Prostate gland (tissue), 2 donors: ENCODE measurements at places on chromosomes 6 and 20.

- no peak for DNase-seq
Measured at GRCh38 chr20:46351357-46352058, 43.2 kb upstream of the CDH22 start.

- DNase-seq = no peak
Measured at GRCh38 chr20:53878262-53879047, 191.9 kb downstream of the BCAS1 start.

DNA sequence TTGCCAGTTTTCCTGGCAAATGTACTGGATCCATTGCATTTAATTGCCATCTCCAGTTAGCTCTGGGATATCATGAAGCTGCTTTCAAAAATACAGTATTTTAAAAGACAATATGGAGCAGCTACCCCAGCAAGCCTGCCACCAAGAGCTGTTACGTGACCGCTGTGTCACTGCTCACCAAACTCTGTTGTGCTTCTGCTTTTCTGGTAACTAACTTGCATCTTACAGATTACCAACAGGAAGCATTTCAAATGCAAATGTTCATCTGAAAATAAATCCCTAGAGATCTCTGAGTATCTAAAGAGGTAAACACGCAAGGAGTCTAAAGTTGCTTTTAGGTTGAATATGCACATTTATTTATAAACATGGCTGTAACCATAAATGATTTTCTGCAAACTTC, 1008.3 kb downstream of the KIF16B start:
- DNase-seq = no peak

GRCh38 chr6:125077453-125077852, 76.1 kb upstream of the TPD52L1 start:
- DNase-seq = no peak

DNA sequence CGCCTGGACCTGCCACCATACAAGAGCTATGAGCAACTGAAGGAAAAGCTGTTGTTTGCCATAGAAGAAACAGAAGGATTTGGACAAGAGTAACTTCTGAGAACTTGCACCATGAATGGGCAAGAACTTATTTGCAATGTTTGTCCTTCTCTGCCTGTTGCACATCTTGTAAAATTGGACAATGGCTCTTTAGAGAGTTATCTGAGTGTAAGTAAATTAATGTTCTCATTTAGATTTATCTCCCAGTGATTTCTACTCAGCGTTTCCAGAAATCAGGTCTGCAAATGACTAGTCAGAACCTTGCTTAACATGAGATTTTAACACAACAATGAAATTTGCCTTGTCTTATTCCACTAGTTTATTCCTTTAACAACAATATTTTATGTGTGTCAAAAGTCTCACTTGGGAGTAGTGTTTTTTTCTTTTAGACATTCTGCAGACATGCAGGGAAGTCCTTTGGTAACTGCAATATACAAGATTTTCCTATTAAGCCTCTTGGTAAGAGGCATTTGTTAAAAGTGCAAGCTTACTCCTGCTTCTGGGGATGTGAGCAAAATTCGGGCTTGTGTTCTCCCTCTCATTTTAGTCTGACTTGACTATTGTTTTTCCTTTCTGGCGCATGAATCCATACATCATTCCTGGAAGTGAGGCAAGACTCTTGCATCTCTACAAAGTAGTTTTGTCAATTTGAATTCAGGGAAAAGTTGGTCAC, 8.4 kb upstream of the DYNLRB1 start:
- DNase-seq = no peak

- DNase-seq = no peak
Measured at GRCh38 chr6:20109526-20109925, 102.7 kb downstream of the MBOAT1 start.

DNA sequence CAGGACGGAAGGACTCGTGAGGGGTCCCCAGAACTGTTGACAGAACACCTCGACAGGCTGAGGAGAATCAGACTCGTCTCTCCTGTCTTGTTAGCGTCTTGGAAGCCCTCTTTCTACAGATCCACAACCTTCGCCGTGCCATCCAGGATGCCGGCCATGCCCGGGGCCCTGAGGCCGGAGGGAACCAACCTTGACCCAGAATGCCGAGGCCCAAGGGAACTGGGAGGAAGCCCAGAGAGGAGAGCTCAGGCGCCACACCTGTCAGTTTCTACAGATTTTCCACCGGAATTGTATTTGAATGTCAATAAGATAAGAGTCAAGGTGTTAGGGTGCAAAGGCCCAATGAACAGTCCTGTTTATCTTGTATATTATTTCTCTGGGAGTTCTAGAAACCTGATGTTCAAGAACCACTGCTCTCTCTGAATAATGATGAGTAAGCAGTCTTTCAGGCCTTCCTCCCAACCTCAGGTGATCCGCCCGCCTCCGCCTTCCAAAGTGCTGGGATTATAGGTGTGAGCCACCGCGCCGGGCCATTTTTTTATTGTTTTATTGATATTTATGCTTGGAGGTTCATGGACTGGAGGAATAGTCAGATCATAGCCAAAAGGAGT, 799 bp upstream of the ME1 start:
- no peak for DNase-seq

DNA sequence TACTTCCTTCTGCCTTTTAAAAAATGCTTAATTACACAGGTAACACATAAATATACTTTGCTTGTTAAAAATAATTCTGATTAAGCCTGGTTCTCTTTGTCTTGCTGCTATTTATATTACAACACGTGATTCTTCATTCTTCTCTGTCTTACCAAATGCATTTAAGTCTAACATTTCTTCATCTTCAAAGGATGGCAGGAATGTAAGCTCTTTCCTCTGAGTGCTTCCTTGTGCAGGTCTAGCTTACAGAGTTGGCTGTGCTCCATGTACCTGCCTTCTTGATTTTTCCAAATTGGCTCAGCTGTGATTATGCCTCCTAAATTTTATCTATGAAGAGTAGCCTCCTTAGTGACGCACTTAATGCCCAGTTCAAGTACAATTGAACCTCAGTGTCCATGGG, 44.4 kb downstream of the RNF144B start:
- DNase-seq = peak; percentile 29

- no peak for DNase-seq
Measured at GRCh38 chr6:14386668-14387067, 269.1 kb downstream of the CD83 start.

GRCh38 chr6:148952147-148953035, 205.6 kb downstream of the UST start:
- DNase-seq = no peak

DNA sequence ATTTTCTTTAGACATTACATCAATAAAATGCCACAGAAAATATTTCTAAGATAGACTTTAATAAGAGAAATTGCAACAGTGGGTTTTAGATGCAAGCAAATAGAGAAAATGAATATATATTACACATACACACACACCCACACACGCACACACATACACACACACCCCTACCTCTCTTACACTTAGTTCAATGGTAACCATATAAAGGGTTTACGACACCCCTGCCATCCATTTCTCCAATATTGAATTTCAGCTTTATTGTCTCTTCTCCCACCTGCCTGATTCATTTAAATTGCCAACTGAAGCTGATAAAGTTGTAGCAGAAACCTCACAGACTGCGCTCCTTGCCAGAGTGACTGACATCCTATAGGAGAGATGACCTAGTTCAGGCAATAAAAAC, 154.6 kb downstream of the ADAT2 start:
- no peak for DNase-seq

DNA sequence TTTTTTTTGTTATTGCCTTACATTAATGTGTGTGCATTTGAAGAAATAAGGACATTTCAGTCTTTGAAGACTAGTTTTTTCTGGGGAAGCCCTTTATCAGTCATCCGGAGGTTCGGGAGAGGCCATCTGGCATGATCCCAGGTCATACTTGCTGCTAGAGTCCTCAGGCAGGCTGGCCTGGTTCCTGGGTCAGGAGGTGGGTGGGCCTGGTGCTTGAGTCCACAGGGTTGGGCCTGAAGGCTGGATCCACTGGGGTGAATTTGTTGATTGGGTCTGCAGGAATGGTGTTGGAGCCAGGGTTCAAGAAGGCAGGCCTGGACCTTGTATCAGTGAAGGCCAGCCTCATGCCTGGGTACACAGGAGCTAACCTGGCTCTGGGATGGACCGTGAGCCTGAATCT, 15.8 kb upstream of the WFDC9 start:
- DNase-seq = no peak

DNA sequence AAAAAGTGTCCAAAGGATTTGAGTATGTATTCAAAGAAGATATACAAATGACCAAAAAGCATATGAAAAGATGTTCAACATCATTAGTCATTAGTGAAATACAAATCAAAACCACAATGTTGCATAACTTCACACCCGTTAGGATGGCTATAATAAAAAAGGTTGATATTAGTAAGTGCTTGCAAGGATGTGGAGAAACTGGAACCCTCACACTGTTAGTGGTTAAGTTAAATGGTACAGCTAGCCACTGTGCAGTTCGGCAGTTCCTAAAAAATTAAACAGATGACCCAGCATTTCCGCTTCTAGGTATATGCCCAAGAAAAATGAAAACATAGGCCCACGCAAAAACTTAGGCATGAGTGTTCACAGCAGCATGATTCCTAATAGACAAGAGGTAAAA, 38.6 kb downstream of the IBTK start:
- DNase-seq = no peak

DNA sequence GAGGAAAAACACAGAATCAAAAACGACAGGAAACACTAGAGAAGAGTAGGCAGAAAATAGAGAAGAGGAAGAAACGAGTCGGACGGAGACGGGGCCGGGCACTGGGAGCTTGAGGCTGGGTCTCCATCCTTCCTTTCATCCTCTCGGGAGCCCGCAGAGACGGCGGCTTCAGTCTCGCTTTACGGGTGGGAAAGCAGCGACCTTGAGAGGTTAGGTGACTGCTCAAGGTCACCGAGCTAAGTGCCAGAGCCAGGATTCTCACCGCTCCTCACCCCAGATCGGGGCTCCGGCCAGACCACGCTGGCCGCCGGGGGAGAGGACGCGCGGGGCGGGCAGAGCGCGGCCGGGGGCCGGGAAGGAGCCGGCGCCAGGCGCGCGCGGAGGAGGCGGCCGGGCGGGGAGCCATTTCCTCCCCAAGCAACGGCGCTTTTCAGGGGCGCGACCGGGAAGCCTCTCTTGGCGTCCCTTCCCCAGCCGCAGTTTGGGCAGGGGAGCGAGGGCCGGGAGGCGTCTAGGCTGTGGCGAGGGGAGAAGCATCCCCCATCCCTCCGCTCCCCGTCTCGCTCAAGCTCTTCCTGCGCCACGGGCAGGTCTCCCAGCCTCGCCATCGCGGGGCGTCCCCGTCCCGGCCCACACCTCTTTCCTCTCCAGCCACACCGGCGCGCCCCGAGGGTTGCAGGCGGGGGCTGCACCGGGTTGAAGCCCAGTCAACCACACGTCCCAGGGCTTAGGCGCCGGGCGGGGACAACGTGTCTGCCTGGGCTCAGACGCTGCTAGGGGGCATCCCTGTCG, 24.1 kb upstream of the MAP3K7 start:
- peak; percentile 12 for DNase-seq

DNA sequence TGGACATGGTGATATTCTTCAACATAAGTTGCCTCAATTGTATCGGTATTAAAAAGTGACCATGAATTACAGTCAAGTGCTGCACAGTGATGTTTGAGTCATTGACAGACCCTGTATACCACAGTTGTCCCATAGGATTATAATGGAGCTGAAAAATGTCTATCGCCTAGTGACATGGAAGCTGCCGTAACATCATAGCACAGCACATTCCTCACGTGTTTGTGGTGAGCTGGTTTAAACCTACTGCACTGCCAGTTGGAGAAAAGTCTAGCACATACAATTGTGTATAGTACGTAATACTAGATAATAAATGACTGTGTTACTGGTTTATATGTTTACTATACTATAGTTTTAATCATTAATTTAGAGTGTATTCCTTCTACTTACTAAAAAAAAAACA, 150.2 kb downstream of the CDH26 start:
- no peak for DNase-seq

- DNase-seq = peak; percentile 43
Measured at GRCh38 chr6:24666097-24666640, 530 bp downstream of the TDP2 start.

- no peak for DNase-seq
Measured at GRCh38 chr6:44135173-44135758, 7.9 kb downstream of the TMEM63B start.

- peak; percentile 98 for DNase-seq
Measured at GRCh38 chr6:19892260-19892659, 55.1 kb downstream of the ID4 start.

GRCh38 chr20:35561268-35561667, 19.4 kb downstream of the ERGIC3 start:
- no peak for DNase-seq

DNA sequence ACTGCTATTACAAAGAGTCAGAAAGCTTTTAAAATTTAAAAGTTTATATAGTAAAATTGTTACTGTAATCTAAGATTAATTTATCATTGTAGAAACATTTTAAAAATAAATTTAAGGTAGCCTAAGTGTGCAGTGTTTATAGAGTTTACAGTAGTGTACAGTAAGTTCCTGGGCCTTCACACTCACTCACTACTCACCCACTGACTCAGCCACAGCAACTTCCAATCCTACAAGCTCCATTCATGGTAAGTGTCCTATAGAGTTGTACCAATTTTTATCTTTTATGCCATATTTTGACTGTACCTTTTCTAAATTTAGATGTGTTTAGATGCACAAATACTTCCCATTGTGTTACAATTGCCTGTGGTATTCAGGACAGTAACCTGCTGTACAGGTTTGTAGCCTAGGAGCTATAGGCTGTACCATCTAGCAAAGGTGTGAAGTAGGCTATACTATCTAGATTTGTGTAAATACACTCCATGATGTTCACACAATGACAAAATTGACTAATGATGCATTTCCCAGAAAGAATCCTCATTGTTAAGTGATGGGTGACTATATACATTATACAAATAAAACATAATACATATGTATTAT, 10.2 kb upstream of the TMEM170B start:
- no peak for DNase-seq

- DNase-seq = no peak
Measured at GRCh38 chr20:2805689-2806350, 5.4 kb upstream of the CPXM1 start.

DNA sequence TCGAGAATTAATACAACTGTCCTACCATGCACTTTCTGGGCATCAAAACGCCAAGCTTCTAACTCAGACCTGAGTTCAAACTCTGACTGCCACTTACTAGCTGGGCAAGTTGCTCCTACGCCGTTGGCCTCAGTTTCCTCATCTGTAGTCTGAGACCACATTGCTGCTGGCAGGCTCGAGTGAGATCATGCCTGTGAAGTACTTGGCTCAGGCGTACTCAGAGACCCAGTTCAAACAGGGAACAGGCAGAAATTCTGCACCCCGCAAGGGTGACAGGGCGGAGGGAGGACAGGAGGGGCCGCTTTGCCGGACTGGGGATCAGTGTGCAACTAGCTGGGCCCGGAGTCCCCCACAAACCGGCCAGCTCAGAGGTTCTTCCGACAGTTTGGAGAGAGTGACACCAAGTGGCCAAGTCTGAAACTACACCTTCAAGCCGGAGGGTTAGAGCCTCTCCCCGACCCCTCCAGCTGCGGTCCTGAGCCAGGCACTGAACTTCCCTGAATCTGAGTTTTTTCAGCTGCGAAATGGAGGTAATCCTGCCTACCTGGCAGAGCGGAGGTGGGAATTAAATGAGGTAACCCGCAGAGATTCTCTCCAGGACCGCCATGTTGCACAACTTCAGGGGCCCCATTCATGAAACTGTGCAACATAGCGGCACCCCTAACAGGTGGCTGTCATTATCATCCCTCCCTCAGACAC, 46.0 kb upstream of the PTPN1 start:
- DNase-seq = peak; percentile 34
